Activated T-helper 1 cell treated with anti-CD3 and anti-CD28 coated beads, Interleukin-2, amount 50 U/mL, for 16 hours (primary cell): ENCODE measurements at places on chromosomes 2 and 18.

- no peak for DNase-seq
Observed at GRCh38 chr18:79315596-79315995, 80.1 kb upstream of the NFATC1 start.

DNA sequence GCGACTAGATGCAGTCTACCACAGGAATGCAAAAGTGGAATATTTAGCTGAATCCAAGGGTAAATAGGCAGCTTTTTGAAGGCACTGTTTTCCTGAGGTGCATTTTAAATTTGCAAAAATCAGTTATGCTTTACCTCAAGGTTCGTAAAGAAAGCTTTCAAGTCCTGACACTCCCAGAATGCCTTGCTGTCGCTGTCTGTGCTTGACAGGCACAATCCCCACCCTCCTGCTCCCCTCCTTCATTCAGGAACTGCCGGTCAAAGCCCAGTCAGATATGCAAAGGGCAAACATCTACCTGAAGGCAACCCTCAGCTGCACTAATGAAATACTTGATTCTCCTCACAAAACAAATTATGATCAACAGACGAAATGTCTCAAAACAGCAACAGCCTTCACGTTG lies 97.4 kb upstream of the DDX18 start:
- no peak for DNase-seq

DNA sequence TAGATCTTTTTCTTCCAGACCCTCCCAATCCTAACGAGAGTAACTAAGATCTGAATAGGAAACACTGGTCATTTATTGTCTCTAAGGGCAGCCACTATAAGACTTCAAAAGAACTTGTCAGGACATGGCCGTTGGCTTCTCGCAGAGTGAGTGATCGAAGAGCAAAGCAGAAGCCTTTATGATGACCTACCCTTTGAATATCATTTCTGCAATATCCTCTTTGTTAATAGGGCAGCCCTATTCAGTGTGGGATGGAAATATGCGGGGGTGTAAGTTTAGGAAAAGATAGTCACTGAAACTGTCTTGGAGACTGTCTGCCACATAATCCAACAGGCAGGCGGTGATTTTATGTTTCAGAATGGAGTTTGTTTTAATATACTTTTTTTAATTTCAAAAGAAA lies 70.9 kb downstream of the FBXO36 start:
- DNase-seq: no peak

DNA sequence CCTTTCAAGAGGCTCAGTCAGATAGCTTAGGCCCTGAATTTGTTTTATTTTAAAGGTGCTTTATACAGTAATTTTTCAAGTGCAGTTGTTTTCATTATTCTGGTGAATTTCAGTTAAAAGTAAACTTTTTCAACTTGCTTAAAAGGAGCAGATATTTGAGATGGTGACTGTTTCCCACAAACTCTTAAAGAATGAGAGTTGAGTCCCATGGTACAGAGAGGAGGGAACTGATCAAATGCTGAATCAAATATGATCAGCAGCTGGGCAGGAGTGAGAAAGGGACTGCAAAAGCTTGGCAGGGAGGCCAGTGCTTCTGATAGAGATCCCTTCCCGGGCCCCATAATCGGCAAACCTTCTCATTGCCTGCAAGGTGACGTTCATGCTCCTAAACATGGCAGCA lies 91.2 kb downstream of the KCNS3 start:
- no peak for DNase-seq

- no peak for DNase-seq
Observed at GRCh38 chr2:196104066-196104465, 35.4 kb upstream of the DNAH7 start.
